ENCODE measurements at places on chromosomes 6 and 20.

DNA sequence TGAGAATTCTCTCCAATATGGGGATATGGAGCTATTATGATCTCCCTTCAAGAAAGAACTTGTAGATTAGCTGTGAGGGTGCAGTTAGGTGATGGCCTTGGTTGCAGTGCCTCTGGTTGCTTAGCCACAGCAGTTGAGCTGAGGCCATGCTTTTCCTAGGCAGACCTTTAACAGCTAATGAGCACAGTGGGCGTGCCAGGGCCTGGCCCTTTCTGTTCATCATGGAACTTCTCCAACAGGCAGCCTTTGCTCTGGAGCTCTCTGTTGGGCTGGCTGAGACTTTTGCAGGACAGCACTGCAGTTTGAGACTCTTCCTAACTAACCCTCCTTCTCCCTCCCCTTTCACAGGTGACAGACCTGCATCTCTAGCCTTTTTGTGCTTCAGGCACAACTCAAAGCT, 39.7 kb upstream of the TMEM170B start:
- no peak for DNase-seq

GRCh38 chr6:121711472-121711871, 276.0 kb downstream of the GJA1 start:
- DNase-seq = no peak

GRCh38 chr6:52013035-52013434, 74.4 kb downstream of the PKHD1 start:
- DNase-seq = no peak

DNA sequence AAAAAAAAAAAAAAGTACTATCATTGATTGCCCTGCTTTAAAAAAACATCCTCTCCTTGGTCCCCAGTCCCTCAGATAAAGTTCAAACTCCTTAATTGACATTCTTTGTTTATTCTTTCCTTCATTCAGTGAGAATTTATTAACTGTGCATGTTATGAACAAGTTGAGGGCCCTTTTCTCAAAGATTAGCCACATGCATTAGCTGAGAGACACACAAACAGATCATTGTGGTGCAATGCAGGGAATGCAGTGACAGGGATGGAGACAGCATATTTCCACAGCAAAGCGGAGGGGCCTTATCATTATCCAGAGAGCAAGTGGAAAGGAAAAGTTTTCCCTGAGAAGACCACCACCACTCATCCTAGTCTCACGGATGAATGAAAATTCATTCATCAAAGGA, 21.9 kb upstream of the IPCEF1 start:
- no peak for DNase-seq

DNA sequence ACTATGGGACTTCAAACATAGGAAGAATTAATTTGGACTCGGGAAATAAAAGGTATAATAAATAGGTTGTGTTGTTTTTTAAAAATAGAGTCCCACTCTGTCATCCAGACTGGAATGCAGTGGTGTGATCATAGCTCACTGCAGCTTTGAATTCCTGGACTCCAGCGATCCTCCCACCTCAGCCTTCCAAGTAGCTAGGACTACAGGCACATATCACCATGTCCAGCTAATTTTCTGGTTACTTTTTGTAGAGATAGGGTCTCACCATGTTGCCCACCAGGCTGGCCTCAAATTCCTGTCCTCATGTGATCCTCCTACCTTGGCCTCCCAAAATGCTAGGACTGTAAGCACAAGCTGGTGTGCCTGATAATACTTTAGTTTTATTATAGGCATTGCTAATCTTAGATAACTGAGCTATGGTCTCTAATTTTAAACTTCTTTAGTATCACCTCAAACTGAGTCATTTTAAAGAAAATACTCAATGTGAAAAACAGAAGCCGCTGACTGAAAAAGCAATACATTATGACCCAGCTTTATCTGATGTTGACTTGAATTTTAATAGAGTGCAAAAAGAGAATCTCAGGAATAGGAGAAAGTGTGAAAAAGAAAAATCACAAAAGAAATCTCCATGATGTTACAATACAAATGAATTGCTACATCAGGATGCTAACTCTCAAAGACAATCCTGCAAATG, 251.0 kb downstream of the RNGTT start:
- DNase-seq = no peak
